ENCODE measurements at places on chromosomes 6 and 20. TPM values are rescaled to one million over a fixed set of nuclear protein-coding genes. Genes with fewer than 3 reads are reported as not detected.

The FAM217A gene
- total RNA-seq: not detected

The CCN5 gene
- not detected for total RNA-seq

DNA sequence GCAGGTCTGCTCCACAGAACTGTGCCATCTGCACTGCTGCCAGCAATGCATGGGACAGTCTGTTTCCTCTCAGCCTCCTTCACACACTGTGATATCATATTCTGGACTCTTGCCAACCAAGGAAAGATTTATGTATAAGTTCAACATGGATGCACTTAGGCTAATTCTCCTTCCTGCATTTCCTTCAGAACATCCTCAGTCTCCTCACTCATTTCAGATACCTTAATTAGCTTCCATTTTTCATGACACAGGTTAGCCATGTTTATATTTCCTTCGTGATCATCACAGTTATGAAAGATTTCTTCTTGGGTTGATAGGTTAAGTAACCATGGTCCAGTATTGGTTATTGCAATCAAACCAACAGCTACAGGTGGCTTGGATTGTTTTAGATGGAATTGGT is 46.4 kb upstream of the DDR1 start:
- no peak for DNase-seq

DNA sequence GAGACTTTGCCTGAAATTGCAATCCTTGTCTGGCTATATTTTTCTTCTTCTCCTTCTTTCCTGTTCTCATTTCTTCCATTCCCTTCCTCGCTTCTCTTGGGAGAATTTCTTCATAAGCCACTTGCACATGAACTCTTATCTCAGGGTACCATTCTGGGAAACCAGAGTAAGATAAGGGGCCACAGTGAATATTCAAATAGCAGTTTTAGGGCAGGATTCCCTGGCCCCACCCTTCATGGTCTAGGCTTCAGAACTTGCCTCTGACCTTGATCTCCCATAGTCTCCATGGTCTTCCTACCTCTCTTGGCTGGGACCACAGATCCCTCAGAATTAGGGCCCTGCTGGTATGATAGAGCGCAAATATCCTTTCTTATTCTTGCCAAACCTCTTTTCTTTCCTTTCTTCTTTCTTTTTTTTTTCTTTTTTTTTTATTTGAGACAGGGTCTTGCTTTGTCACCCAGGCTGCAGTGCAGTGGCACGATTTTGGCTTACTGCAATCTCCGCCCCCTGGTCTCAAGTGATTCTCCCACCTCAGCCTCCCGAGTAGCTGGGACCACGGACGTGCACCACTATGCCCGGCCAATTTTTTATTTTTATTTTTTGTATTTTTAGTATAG is 123.0 kb upstream of the CITED2 start:
- no peak for DNase-seq

- DNase-seq: no peak
Measured at GRCh38 chr6:162147281-162147680, 580.3 kb downstream of the PRKN start.

GRCh38 chr20:53984356-53985149 is 85.8 kb downstream of the BCAS1 start:
- no peak for DNase-seq

- no peak for DNase-seq
Measured at GRCh38 chr6:32073101-32073500, 34.9 kb downstream of the CYP21A2 start.
